ENCODE measurements at places on chromosomes 2 and 18.

DNA sequence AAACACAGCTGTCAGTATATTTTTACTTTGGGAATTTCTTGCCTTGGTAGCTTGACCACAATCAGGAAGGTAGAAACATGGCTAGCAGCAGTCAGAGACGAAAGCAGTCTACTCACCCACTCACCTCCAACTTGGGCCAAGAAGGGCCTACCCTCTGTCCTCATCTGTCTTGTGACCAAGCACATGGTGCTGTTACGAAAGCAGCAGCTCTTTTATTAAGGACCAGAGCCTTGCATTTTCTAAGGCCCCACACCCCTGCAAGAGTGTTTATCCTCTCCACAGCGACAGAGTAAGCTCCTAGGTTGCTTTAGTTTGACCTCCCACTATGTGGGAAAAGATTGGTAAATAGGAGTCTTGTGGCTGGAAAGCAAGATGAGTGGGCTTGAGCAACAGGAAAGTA, 31.3 kb upstream of the MSTN start:
- peak; percentile 29 for DNase-seq

DNA sequence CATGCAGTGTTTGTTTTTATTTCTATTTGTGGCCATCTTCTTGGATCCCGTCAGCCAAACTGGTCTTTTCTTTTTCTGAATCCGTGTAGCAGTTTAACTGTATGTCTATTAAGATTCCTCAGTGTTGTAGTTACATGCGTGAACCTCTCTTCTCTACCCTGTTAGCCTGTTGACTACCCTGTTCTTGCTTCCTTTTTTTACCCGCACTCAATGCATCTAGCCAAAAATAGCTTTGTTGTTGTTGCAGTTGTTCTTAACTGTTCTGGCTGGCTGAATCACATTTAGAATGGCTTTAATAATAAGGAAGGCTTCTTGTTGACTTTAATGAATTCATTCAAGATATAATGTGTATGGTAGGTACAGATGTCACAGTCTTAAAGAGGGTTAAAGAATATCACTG, 137.1 kb downstream of the LCLAT1 start:
- no peak for DNase-seq

DNA sequence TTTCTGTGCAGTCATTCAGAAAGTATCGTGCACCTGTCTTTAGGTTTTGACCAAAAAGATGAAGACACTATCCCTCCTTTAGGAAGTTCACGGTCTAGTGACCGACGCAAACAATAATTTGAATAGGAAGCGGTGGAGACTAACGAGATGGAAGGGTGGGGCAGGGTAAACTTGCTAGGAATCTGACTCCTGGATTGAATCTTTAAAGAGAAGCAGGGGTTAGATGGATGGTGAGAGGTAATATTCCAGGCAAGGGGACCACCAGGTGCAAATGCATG, 651 bp upstream of the TXNL1 start:
- DNase-seq, result no peak

DNA sequence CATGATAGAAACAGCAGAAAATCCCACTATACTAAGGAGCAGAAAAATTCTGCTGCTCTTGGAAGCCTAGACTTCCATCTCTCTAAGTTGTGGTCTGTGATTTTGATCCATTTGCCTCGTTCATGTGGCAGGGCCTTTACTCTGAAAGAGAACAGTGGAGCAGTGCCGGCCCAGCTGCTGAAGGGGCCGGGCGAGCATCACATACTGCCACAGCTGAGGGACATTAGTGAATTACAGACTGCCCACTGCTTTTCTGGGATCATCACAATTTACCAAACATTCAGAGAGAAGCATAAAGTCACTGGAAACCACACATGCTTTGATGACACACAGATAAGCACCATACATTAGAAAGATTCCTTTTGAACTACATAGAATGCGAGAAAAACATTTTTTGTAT, 217.0 kb upstream of the BOD1L2 start:
- DNase-seq, result no peak

GRCh38 chr2:196288006-196288538, 116.7 kb upstream of the STK17B start:
- DNase-seq, result no peak

DNA sequence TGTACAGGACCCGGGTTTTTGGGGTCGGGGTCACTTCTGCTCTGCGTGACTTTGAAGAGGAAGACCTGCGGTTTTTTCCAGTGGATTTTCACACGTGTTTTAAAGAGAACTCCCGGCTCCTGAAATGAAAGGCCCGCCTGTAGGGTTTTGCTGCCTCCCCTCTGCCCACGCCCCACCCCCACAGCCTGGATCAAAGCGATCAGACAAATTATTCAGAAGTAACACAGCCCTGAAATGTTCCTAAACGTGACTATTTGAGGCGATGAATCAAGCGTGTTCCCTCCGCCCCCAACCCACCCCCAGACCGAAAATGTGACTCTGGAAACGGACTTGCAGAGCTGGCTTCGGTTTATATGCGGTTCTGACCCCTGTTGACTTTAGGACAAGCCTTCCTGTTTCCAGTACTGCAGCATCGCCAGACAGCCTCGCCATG, 28.7 kb upstream of the SMIM21 start:
- no peak for DNase-seq

GRCh38 chr2:109558076-109558882, 55.5 kb downstream of the SEPTIN10 start:
- peak; percentile 46 for DNase-seq

DNA sequence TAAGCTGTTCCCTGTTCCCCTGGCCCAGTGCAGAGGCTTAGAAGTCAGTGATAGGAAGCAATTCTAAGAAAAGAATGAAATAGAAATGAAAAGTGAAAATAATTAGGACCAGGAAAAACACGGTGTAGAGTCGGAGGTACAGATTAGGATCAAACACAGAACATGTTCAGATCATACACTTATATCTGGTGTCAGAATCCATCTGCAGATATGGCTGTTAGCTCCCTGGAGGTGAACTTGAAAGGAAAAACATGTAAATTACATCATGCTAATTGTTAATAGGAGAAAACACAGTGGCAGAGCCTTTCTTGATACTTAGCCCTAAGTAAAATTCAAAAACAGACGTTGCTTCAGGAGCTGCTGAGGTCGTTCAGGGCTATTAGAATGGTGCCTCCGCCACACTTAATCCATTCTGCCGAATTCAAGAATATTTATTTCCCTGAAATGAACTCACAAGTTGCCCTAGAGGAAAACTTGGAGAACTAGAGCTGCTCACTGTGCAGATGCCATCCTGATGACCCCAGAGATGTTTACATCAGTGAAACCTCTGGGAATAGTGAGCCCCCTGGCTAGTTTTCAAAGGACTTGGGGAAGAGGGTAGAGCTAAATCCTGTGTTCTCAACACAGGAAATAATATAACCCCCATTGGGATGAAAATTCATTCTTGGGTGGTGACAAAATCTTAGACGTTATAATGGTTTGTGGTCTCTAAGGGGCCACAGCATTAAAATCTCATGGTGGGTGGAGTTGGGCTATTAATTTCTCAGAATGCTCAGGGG, 27.5 kb downstream of the LPIN1 start:
- no peak for DNase-seq

DNA sequence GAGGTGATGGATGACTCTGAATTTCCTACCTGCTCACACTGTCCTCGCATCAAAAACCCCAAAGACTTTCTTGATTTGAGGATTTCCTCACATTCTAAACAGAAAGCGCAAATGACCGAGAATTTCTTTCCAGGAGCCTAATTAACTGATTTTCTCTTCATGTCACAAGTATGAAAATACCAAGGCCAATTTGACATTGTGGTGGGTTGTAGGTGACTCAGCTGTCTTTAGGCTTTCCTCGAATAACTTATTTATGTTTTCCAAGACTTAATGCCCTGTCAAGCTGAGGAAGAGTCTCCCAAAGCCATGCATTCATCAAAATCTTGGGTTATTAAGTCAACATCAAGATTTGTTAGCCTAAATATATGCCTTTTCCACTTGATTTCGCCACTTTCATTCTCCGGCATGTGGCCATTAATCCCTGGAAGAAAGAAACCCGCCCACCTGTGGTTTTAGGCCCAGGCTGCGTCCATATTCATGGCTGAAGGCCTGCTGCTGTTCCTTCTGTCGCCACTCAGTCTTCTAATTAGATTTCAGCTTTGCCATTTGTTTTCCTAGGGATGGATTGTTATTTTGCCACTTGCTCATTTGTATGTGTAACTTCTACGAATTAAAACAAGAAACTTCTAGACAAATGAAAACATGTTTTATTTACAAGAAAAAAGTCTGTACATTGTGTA, 84.9 kb downstream of the ST6GAL2 start:
- DNase-seq, result no peak

- DNase-seq, result peak; percentile 87
These were observed at the start of gene COL6A3 for GRCh38 chr2:237413777-237414661. COL6A3 (minus strand) TSS chr2:237414164; CDS start chr2:237396817, 17,347 bp downstream.

- DNase-seq, result peak; percentile 19
These were observed 141.1 kb downstream of the HRH4 start for GRCh38 chr18:24601585-24601984.

DNA sequence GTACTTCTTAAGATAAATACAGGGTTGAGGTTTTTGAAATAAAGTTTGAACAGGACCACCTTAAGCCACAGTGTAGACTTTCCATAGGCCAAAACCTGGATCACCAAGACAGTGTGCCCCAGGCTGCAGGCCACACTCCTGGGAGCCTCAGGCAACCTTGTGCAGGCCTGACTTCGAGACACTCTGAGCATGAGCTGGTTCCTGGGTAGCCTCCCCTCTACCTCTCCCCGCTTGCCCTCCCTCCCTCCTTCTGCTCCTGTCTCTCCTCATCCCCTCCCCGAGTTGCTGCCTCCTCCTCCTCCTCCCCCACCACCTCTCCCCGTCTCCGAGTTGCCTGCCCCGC, 10.6 kb upstream of the PROC start:
- DNase-seq, result no peak

DNA sequence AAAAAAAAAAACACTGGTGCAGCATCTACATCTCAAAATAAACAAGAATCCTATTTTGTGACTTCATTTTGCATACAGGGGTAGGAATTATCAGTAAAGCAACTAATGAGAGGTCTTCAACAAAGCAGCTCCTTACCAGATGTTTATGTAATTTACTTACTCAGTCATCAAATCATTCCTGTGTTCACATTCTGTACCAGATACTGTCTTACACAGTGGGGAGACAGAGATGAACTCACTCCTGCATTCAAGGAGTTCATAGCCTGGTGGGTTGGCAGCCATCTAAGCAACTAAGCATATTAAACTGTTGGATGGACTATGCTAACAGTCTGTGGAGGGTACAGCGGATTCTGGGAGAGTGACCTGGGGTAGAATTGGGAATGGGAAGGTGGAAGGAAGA, 169.0 kb downstream of the OSR1 start:
- no peak for DNase-seq

GRCh38 chr2:46847185-46847710, 68.4 kb downstream of the MCFD2 start:
- DNase-seq, result peak; percentile 97

DNA sequence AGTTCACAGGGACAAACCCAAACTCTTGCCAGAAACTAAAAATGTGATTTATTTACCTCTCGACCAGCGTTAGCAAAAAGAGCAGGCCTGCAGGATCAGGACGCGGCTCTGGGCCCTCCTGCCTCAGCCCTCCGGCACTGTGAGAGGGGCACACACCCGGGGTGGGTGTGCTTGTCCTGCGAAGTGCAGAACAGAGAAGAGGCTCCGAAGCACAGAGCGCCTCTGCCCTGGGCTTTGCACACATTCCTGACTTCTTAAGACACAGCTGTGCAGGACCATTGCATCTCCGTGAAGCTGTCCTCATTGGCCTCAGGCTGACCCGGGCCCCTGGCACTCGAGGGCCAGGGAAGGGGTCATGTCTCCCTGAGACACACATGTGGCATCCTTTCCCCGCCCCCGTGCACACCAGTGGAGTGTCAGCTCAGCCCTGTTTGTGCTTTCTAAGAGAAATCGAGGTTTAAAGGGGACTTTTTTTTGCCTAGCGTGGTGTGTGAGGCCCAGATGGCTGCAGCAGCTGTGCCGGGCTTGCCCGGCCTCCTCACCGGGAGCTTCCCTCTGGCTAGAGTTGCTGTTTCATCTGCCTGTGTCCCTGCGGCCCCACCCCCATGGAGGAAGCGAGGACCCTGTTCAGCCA, 9.9 kb upstream of the NFATC1 start:
- no peak for DNase-seq

- DNase-seq, result no peak
These were observed 687.2 kb downstream of the RNF144A start for GRCh38 chr2:7604456-7604855.

DNA sequence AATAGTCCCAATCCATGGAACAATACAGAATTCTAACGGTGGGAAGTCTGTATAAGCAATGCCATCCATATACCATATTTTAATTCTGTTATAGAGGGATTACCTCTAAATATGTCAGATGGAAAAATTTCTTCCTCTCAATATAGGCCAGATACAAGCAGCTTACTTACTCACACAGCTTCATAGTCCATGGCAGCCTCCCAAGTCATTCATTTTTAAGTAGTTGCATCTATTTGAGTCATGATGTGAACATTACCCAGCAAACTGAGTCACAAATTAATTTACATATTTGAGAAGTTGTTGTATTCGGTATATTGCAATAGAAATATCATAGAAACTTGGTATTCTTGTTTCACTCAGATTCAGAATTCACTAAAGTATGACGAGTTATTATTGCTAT, 20.3 kb downstream of the TBR1 start:
- DNase-seq, result no peak

GRCh38 chr2:39834426-39834825, 55.4 kb upstream of the THUMPD2 start:
- no peak for DNase-seq

GRCh38 chr2:145380436-145381017, 860.6 kb upstream of the ZEB2 start:
- DNase-seq, result peak; percentile 20

DNA sequence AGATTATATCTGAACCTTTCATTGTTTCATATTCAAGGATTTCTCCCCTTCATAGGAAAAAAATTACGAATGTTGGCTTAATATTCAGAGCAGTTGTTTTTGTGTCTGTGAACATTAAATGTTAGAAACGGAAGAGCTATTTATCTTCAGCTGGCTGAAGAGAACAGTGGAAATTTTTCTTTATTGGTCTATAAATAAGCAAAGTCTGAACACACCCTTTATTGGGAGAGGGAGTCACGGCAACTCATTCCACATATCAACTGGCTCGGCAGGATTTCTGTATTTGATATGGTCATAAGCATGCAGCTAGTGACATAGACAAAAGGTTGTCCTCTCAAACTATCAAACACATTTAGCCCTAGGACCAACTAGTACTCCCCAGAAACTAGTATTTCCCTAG, 468.4 kb upstream of the HNRNPA3 start:
- no peak for DNase-seq

GRCh38 chr2:148568597-148568996, 76.0 kb upstream of the EPC2 start:
- peak; percentile 59 for DNase-seq

DNA sequence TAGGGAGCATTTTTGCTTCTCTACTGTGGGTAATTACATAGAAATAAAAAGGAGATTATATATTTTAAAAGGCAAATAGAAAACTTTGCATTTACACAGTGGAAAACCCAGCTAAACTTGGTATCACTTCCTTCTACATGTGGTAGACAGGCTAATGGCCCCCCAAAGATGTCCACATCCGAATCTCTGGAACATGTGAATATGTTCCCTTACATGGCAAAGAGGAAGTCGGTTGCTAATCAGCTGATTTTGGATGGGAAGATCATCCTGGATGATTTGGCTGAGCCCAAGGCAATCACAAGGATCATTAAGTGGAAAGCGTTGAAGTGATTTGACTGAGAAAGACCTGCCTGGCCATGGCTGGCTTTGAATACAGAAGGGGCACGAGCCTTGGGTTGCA, 26.2 kb downstream of the CREG2 start:
- no peak for DNase-seq

GRCh38 chr2:25951071-25951547, 31.2 kb downstream of the KIF3C start:
- peak; percentile 59 for DNase-seq

Data from H4 (cell line).